ENCODE measurements at places on chromosomes 12 and 14.

DNA sequence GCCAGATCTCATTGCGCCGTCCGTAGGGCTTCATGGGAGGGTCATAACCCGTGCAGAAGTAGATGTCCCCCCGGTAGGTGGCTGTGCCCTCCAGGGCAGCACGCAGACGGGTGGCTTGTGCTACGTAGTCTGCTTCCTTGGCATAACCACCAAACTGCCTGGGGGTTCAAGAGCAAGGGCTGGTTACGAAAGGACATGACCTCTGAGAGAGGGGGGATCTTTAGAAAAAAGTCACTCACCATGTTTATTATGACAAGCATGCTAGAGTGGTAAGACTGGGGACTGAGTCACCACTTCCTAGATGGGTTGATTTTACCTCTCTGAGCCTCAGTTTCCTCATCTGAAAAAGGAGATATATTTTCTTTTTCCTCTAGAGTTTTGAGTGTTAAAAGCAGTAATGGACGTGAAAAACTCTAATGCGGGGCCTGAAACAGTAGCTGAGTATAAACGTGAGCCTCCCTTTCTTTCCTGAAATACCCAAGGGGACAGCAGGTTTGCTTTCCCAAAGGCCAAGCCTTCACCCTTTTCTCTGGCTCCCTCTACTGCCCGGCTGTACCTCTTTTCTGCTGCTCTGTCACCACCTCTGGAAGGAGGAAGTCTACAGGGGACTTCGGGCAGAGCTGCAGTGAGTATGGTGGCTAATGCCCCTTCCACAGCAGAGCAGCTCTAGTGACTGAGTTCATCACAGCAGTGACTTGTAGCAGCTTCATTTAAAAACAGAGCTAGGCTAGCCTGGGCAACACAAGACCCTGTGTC is 23.5 kb upstream of the GPRC5D start:
- DNase-seq = no peak

GRCh38 chr12:116244001-116244400 is 33.5 kb downstream of the MED13L start:
- no peak for DNase-seq

- DNase-seq = no peak
These were observed 167.1 kb downstream of the ADGRD1 start for GRCh38 chr12:131120831-131121271.

GRCh38 chr14:99757331-99758070 is 35.7 kb upstream of the EML1 start:
- DNase-seq = no peak

- DNase-seq = no peak
These were observed 10.1 kb downstream of the CCND2 start for GRCh38 chr12:4283512-4284255.

GRCh38 chr12:98422359-98422758 is 93.0 kb upstream of the TMPO start:
- DNase-seq = no peak

DNA sequence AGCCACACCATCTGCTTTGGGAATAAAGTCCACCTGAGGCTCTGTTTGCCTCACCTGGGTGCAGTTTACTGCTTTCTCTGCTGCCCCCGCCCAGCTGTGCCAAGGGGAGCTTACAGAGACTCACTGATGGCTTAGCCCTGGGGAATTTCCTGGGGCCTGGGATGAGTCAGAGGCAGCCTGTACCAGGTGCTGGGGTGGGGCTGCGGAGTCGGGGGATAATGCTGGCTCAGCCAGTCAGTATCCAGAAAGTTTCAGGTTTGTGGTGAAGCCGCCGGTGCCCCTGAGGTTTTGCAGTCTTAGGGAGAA is 22.3 kb downstream of the PLEKHG3 start:
- DNase-seq = no peak

- DNase-seq = no peak
These were observed 143.0 kb upstream of the DDHD1 start for GRCh38 chr14:53295985-53296582.

- no peak for DNase-seq
These were observed 247.3 kb upstream of the FKBP4 start for GRCh38 chr12:2547273-2548044.

DNA sequence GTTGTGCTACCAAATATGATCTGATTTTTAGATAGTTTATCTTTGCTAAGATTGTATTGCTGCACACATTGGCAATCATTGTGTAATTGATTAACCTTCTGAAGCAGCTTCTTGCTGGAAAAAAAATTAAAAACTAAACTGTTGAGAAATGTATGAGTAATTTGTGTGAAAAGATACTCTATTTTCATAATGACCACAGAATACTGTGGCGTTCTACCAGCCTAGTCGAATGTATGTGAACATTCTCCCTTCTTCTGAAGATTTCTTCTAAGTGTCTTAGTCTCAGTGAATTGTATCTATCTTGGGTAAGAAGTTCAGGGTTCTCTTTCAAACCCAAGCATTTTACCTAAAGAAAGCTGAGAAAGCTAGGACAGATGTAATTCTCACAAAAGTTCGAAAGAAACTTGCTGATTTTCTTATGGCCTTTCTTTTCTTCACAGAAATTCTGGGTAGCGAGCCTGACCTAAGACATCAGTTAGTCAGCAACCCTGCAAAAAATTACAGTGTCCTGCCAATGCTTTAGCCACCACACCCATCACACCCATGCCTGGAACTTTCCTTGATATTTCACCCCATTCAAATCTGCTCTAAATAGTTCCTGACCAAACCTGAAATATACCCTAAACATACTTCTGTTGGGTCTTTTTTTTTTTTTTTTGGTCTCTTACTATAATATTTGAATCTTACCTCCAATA is 27.1 kb upstream of the C12orf71 start:
- no peak for DNase-seq

DNA sequence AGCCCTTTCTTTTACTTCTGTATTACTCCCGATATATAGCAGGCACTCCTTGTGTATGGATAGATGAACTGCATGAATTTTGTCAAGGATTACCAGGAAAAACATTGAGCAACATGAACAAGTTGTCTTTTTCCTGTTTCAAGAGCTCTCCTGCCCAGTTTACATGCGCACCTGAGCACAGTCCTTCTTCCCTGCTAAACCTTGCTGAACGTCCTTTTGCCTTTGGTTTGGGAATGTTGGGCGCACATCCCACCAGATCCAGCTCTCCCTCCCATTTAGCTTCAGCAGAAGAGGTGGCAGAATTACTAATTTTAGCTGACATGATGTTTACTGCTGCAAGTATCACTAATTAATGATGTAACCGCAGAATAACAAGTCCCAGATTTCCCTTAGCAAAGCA is 121.4 kb upstream of the TMCC3 start:
- DNase-seq = no peak

DNA sequence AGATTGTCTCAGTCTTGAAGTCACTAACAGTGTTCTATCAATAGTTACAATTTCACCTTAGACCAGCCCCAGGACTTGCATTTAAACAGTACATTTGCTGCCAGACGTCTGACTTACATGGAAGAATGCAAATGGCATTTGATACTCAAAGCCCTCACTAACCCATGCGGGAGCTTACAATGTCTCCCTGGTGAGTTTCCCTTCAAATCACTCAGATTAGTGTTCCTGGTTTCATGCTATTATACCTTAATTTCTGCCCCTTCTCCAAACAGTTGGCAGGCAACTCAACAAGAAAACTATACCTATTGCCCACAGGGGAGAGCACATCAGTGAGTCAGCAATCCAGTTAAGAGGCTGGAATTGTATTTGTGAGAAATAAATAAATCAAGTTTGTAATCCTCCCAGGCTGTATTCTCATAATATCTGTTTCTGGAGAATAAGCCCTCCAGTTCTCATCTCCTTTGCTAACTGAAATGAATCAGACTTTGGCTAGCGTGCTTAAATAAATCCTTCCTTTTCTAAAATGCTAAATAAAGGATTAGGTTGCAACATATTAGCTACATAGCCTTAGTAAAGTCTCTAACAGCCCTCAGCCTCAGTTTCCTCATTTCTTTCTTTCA is 23.7 kb downstream of the GSTZ1 start:
- DNase-seq = no peak

- no peak for DNase-seq
These were observed 21.2 kb upstream of the RNASE4 start for GRCh38 chr14:20662968-20663732.

DNA sequence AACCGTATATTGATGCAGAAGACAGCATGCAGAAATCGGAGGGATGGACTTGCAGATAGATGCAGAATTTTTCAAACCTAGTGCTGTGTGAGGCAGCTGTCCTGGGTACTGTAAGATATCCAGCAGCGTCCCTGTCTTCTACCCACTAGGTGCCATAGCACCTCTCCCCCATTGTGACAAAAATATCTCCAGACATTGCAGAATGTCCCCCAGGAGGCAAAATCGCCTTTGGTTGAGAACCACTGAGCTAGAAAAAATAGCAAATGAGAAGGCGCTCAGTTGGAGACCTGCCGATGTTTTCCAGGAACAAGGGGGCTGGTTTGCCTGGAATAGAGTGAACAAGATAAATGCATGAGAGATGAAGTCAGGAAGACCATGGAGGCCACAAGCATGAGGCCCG is 67.9 kb upstream of the TMEM132D start:
- no peak for DNase-seq

DNA sequence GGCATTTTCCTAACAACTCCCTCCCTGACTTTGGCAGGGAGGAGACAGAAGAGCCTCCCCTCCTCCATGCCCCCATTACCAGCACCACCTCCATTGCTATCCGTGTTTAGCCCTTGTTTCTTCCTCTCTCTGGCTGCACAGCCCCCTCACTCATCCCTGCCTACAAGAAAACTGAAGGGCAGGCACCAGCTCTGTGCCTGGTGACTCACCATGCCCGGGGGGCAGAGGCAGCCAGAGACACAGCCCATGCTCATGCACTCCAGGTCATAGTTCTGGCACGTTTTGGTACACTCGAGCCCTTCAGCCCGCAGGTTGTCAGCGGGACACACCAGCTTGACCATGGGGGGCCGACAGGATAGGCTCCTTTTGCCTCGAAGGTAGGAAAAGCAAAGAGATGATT is 80.4 kb downstream of the VWF start:
- DNase-seq = no peak

GRCh38 chr12:57591782-57592325 is 862 bp downstream of the PIP4K2C start:
- no peak for DNase-seq

DNA sequence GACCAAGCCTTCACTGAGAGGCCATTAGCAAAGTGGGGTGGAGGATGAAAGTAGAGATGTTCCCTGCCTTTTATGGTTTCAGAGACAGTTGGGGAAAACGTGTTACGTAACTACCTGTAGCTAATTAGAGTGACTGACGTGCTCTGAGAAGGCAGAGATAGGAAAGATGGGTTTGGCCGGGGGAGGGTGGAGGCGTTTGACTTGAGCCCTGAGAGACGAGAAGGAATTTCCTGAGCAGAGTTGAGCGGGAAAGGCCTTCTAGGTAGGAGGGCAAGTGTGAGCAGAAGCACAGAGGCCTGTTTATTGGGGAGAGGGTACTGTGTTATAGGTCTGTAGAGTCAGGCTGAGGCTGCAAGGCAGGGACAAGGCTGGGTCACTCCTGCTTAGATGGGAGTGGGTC is 8.6 kb downstream of the TUNAR start:
- DNase-seq = no peak

DNA sequence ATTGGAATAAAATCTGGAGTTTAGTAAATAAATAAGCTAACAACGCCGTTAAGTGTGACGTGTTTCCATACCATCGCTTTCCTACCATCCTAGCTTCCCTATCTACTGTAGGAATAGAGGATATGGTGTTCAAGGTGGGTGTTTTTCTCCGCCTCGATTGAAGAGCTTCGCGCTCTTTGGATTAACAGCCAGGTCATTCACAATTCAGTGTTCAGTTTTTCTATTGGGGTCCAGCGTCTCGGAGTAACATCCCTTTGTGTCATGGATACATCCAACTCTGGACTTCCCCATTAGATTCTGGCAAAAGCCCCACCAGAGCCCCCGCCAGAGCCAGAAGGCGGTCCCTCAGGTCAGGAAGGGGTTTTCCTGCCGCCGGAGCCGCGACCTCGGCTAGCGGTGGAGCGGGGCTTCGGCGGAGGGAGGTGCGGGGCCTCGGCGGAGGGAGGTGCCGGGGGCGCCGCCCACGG is 1.2 kb upstream of the SRGAP1 start:
- DNase-seq = no peak

DNA sequence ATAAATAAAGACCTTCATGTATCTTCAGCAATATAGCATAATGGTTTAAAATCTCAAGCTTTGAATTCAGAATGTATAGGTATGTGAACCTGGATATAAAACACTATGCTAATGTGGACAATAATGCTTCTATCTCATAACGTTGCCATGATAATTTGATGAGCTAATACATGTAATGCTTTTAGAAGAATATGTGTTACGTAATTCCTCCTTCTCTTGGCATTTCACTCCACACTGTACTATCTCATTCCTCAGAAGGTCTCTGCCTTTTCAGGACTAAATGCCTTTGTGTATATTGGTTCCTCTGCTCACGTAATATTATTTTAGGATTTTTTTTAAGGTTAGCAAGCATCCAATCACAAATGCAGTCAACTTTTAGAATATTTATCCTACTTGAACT is 86.5 kb downstream of the FOXA1 start:
- DNase-seq = no peak

- no peak for DNase-seq
These were observed 86.1 kb downstream of the CACNA1C start for GRCh38 chr12:2138871-2139308.

GRCh38 chr12:116537101-116537904 is 21.9 kb upstream of the MAP1LC3B2 start:
- DNase-seq = no peak

- no peak for DNase-seq
These were observed 198.0 kb upstream of the RTL1 start for GRCh38 chr14:101101456-101102056.

DNA sequence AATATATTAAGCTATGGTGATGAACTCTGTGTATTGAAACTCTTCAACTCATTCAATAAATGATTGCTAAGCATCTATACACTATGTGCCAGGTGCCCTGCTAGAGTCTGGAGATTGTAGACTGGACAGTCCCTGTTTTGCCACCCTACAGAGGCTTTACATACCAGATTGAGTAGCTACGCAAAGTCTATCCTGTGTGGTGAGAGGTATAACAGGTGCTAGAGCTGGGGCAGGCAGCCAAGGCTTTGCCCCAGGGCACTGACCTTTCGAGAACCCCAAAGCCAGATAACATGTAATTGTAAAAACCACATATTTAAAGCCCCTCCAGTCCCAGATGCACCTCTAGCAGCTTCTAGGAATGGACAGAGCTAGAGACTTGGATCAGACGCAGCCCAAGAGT is 52.8 kb downstream of the PPM1H start:
- no peak for DNase-seq

DNA sequence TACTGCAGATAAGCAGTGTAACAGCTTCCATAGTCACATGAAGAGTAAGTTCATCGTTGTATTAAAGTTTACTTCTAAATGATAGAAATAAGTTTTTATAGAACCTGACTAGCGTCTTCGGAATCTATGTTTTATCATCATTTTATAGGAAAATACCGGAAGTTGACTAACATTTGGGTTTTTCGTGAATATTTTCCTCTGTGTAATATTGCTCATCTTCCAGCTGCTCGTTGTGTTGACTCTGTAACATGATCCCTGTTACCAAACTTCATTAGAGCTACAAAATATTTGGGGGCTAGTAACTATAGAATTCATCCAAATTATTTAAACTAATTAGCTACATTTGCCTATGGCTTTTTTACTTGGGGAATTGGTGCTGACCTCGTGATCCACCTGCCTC is 37.2 kb downstream of the DDX51 start:
- DNase-seq = no peak

GRCh38 chr12:100493396-100494012 is 19.8 kb downstream of the NR1H4 start:
- DNase-seq = no peak
